Kasumi-1 (cell line): ENCODE measurements at places on chromosomes 11 and 22.

- no peak for DNase-seq
Observed at GRCh38 chr11:120667934-120668333, 156.4 kb downstream of the GRIK4 start.

DNA sequence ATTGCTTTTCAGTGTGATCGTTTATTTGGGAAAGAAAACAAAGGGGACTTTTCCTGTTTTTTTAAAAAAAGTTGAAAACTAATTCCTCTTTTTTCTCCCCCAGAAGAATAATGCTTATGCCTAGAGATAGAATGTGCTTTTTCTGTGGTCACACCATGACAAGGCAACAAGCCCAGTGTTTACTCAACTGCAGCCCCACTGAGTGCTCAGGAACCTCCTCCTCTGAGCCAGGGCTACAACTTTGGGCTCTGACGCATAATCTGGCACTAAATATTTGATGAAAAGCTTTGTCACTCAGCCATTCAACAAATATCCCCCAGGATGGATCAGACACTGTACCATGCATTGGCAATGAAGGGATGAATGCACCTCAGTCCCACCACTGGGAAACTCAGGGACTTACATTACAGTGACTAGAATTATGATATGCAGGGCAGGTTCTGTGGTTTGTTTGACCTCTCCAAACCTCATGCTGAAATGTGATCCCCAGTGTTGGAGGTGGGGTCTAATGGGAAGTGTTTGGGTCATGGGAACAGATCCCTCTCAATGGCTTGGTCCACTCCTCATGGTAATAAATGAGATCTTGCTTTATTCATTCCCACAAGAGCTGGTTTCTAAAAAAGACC, 155.9 kb downstream of the CCDC34 start:
- no peak for DNase-seq

GRCh38 chr22:44088976-44089570, 65.0 kb downstream of the PARVB start:
- no peak for DNase-seq

- DNase-seq = peak; percentile 63
Observed at GRCh38 chr22:46007003-46007847, 30.3 kb upstream of the WNT7B start.

GRCh38 chr11:114340311-114341131, 44.3 kb downstream of the NNMT start:
- DNase-seq = peak; percentile 81
